NCI-H1105 (cell line): ENCODE measurements at places on chromosomes 11 and 22.
A peak's percentile ranks its signal among the peaks of the same experiment; 100 is the strongest.

DNA sequence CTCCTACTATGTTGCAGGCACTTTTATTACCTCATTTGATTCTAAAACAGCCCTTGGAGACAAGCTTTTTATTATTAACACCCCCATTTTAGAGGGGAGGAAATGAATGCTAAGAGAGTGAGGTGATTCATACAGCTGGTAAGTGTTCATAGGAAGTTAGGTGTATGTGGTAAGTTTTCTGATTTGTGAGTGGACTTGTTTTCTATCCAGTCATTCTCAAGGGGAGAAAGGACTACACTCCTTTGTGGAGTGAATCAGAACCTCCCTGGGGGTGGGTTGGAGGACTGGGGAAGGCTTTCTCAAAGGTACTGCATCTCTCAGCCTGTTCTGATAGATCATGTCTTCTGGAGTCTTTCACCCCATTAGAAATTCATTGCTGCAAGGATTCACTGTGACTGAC lies 23.5 kb downstream of the PKNOX2 start:
- no peak for DNase-seq

- DNase-seq: no peak
Measured at GRCh38 chr11:1090600-1091331, 16.1 kb downstream of the MUC2 start.

- DNase-seq: no peak
Measured at GRCh38 chr11:35839368-35840161, 104.3 kb upstream of the LDLRAD3 start.

- DNase-seq: no peak
Measured at GRCh38 chr11:68867066-68867465, 25.4 kb upstream of the CPT1A start.

DNA sequence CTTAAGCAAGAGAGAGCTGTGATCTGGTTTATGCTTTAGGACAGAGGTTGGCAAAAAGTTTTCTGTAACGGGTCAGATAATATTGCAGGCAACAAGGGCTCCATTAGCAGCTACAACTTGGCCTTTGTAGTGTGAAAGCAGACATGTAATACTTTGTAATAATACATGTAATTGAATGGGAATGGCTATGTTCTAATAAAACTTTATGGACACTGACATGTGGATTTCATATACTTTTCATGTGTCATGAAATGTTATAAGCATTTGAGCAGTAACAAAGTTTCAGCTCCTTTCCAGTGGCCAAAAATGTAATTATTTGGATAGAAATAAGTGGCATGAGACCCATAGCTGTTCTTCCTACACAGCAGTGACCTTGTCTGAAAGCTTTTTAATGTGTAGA lies 3.1 kb downstream of the DYNC2H1 start:
- DNase-seq: no peak

DNA sequence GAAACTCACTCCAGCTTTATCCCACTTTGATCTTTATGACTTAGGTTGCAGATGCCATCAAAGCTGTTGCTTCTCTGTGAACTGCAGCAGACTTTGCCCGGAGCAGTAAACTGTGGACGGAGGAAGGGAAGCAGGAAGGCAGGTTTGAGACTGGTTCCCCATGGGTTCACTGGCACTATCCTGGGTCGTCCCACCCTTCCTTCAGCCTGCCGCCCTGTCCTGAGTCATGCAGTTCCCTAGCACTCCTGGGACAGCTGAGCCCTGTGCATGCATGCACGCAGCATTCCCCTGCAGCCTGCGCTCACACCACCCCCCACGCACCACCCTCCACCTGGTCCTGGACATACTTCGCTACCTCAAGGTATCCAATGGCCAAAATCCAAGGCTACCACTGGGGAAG lies 23.5 kb upstream of the P2RY2 start:
- DNase-seq: no peak

- peak; percentile 91 for DNase-seq
Measured at GRCh38 chr11:44634401-44635281, 69.2 kb downstream of the CD82 start.

DNA sequence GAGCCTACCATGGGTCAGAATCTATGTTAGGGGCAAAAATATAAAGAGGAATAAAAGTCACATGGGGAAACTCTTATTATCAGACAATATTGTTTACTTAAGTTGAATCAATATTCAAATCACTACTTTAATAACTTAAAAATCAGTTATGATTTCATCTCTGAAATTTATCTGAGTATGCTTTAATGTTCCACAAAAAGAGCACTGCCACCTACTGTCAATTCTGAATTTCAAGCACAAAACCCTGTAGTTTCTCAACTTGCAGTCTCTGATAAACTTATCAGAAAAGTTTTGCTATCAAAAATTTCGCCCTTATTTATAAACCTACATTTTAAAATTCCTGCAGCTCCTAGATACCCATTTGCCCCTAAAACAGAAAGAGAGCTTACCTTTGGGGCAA lies 47.3 kb downstream of the RDX start:
- no peak for DNase-seq

GRCh38 chr11:127644366-127644765 lies 643.8 kb upstream of the KIRREL3 start:
- no peak for DNase-seq

DNA sequence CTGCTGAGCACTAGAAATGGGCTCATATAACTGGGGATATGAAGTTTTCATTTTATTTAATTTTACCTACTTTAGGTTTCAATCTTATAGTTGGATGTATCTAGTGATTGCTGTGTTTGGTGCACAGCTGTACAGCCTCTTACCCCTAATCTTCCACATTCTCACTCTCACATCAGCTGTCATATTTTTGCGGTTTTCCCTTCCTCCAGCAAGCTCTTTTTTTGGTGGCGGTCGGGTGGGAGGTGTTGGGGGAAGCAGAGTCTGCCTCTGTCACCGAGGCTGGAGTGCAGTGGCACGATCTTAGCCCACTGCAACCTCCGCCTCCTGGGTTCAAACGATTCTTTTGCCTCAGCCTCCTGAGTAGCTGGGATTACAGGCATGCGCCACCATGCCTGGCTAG lies 445.1 kb upstream of the ISX start:
- DNase-seq: no peak

DNA sequence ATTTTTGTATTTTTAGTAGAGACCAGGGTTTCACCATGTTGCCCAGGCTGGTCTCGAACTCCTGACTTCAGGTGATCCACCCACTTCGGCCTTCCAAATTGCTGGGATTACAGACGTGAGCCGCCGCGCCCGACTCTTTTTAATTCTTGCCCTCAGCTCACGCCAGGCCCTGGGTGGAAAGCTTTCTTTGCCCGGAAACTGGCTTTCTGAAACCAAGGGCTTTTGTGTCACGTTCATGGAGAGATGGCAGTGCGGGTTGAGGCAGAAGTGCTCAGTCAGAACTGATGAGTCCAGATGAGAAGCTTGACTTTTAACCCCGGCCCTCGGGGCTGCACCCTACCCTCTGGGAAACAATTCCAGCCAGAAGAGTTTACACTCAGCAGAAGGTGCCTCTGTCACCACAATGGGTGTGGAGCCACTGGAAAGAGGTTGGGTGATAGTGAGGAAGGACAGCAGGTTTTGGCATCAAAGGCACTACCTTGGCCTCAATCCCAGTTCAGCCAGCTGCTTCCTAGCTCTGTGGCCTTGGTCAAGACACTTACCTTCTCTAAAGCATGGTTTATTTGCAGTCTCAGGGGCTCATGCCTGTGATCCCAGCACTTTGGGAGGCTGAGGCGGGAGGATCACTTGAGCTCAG lies 890 bp upstream of the ARFGAP3 start:
- no peak for DNase-seq

GRCh38 chr11:116386118-116386699 lies 386.6 kb downstream of the BUD13 start:
- DNase-seq: no peak

DNA sequence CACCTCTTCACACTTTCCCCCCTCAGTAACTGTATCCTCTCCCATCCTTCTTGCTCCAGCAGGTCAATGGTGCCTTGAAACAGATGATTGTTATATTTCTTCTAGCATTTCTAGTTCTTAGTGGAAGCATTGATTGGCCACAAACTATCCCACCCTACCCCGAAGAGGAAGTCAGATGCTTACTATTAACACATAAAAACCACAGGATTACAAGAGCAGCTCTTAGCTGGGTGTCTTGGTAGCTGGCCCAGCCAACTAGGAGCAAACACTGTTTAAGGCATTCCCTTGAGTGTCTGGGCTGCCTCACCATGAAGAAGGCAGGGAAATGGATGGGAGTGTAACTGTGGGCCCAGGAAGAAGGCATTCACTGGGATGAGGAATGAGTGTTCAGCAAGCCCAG lies 176.6 kb downstream of the GRIK4 start:
- no peak for DNase-seq

DNA sequence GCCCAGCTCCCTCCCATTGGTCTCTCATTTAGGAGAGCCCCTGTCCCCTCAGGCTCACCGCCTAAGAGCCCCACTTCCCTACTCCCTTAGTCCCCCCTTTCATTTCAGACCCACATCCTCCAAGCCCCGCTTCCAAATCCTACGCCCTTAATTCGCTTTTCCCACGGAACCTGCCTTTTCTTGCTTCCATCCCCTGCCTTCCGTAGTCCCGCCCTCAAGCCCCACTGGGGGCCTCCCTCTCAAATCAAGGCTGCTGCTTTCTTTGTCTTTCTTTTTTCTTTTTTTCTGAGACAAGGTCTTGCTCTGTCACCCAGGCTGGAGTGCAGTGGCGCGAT lies 396 bp downstream of the CCDC157 start:
- DNase-seq: no peak

DNA sequence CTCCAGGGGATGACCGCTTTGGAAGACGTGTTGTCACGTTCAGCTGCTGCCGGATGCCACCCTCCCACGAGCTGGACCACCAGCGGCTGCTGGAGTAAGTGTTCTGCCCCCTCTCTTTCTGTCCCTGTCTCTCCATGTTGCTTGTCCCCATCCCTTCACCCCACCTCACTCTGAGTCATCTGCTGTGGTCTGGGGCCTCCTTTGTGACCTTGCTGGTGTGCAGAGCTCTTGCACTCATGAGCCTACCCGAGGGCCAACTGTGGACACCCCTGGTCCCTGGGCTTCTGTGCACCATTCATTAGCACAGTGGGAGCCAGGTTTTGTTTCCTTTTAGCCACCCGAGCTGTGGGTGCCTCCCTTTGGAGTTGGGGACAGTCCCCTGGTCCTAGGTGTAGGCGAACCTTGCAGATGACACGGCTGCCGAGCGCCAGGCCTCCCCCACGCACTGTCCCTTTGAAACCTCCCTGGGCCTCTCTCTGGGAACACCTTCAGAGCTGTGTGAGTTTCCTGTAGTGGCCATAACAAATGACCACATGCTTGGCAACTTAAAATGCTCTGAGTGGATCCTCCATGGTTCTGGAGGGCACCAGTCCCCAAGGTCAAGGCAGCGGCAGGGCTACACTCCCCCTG lies 49.8 kb downstream of the ARHGAP8 start:
- DNase-seq: no peak

DNA sequence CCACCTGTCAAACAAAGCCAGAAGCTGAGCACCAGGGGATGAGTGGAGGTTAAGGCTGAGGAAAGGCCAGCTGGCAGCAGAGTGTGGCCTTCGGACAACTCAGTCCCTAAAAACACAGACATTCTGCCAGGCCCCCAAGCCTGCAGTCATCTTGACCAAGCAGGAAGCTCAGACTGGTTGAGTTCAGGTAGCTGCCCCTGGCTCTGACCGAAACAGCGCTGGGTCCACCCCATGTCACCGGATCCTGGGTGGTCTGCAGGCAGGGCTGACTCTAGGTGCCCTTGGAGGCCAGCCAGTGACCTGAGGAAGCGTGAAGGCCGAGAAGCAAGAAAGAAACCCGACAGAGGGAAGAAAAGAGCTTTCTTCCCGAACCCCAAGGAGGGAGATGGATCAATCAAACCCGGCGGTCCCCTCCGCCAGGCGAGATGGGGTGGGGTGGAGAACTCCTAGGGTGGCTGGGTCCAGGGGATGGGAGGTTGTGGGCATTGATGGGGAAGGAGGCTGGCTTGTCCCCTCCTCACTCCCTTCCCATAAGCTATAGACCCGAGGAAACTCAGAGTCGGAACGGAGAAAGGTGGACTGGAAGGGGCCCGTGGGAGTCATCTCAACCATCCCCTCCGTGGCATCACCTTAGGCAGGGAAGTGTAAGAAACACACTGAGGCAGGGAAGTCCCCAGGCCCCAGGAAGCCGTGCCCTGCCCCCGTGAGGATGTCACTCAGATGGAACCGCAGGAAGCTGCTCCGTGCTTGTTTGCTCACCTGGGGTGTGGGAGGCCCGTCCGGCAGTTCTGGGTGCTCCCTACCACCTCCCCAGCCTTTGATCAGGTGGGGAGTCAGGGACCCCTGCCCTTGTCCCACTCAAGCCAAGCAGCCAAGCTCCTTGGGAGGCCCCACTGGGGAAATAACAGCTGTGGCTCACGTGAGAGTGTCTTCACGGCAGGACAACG lies 11.7 kb downstream of the CXCR5 start:
- DNase-seq: no peak

- no peak for DNase-seq
Measured at GRCh38 chr11:115926138-115926537, 421.9 kb upstream of the CADM1 start.

DNA sequence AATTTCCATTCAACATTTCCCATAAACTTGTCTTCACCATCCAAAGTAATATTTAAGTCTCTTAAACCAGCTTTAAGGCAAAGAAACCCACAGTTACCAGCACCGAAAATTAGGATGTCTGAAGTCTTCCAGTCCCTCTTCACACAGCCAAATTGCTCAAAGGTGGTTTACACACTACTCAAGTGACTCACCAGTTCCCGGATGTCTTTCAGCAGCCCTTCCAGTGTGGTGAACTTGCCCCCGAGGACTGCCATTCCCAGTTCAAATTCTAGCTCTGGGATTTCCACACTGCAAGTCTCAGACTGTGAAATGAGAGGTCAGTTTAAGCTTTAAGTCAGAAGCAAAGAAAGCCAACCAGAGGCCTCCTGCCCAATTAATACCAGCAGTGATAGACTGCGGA lies 5.1 kb downstream of the ZPR1 start:
- no peak for DNase-seq

DNA sequence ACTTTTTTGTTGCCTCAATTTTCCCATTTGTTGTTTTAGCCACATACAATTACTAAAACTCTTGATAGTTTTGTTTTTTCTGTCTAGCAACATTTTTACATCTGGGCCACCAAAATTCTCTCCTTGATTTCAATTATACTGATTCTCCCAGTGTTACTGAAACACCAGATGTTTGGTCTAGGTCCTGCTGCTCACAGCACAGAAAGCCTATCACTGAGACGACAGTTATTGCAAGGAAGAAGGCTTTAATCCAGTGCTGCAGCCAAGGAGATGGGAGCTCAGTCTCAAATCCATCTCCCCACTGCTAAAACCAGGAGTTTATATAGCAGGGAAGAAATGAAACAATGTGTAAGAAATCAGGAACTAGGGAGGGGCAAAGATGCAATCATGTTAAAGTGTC lies 837.7 kb upstream of the CNTN5 start:
- no peak for DNase-seq

- no peak for DNase-seq
Measured at GRCh38 chr22:48892578-48893287, 934.9 kb downstream of the BRD1 start.

- no peak for DNase-seq
Measured at GRCh38 chr11:2210366-2211112, 38.9 kb upstream of the TH start.

GRCh38 chr11:119473901-119474681 lies 51.1 kb upstream of the THY1 start:
- no peak for DNase-seq
